ENCODE measurements at places on chromosomes 1 and 21.

GRCh38 chr1:34790985-34791384, 1.8 kb upstream of the GJA4 start:
- no peak for DNase-seq

DNA sequence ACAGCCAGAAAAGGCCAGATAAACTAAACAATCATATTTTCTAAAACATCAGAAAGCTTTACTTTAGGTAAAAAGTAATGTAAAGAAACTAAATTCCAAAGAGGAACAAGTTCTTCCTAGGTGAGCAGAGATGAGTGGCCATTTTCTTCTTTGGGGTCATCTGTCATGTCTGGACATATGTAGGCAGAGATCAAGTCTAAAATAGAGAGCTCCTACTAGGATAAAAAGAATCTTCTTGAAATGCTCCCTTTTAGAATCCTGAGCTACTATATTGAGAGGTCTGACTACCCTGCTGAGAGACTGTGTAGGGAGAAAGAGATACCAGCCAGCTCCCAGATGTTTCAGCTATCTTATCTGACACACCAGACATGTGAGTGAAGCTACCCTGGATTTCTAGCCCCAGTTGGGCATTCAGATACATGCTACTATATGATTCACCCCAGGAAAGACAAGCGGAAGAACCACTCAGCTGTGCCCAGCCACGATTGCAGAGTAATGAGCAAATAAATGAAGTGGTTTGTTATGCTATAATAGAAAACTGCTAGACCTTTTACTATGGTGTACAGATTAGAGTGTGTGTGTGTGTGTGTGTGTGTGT, 80.1 kb downstream of the TTLL7 start:
- DNase-seq, result no peak

DNA sequence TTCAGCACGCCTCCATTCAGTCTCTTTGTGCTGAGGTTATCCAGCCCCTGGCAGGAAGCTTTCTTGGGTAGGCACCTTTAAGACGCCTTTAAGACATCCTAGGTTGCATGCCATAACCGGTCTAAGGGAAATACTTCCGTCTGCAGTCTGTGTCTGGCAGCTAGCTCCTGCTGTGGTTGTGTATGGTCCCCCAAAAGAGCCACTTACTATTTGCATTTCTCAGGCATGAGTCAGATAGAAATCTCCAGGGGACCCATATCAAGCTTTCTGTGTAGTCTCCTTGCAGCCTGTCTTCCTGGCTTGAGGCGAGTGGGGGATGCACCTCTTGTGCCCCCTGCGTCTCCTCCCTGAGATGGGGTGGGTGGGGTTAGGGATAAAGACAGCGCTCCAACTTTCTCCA, 10.0 kb upstream of the RYR2 start:
- DNase-seq, result no peak

- no peak for DNase-seq
Observed at GRCh38 chr1:226643177-226643576, 94.6 kb downstream of the STUM start.

- peak; percentile 96 for DNase-seq
Observed at GRCh38 chr1:198681831-198682759, 43.3 kb downstream of the PTPRC start.

Measured in natural killer cell (primary cell).